Mucosa of descending colon (tissue), 3 donors: ENCODE measurements at places on chromosomes 12 and 14. TPM values are rescaled to one million over a fixed set of nuclear protein-coding genes. Genes with fewer than 3 reads are reported as not detected.

DNA sequence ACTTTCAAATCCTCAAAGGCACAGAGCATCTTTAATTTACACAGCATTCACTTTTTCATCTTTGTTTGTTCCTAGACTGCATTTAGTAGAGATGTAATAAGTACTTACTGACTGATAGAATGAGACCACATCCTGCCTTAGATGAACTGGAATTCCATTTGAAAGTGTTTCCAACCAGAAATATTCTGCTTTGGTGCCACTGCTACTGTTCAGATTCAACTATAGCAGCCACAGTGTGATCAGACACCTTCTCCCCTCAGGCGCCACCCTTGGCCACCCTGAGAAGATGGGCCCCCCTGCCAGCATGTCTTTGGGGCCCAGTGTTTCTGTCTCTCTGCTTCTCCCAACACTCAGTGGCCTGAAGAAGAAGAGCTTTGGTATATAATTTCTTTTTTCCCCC is 449.1 kb downstream of the RAD51B start:
- no peak for DNase-seq

DNA sequence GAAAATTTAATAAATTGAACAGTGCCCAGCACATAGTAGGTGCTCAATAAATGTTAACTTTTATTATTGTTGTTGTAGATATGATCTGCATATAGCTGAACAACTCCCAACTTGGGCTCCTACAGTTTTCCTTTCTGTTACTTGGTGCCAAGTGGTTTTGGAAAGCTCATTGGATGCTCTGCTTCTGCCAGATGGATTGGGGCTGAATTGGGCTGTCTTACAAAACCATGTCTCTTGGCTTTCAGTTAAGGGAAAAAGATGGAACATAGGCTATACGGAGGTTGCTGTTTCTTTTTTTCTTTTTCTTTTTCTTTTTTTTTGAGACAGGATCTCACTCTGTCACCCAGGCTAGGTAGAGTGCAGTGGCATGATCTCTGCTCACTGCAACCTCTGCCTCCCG is 140.7 kb upstream of the PWP1 start:
- DNase-seq: no peak

DNA sequence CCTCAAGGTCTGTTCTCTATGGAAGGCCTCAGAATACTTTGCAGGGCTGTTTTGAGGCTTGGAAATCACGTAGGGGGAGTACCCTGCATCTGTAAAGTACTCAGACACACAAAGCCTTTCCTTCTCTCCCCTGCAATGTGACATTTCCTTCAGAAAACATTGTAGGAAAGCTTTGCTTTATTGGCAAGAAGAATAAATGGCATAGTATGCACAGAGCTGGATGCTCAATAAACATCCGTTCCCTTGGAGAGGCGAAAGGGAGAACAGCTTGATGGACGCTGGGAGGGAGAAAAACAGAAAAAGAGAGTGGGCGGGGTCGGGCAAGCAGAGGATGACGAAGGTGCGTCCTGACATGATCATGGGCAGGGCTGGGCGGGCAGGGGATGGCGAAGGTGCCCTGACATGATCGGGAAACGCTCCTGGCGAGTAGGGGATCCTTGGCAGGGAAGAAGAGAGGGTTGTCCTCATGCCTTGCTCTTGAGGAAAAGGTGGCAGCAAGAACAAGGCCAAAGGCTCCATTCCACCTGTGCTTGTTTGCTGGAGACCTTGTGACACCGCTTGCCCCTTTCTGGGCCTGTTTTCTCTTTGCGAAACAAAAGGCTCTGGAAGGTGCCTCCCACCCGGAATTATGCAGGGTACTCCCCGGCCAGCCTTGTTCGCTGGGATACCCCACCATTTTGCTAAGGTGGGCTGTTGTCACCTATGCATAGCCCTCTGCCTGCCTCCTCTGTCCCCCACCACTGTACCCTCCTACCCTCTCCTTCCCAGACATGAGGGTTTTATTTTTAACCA is 21.1 kb downstream of the IRF2BPL start:
- DNase-seq: peak; percentile 70

DNA sequence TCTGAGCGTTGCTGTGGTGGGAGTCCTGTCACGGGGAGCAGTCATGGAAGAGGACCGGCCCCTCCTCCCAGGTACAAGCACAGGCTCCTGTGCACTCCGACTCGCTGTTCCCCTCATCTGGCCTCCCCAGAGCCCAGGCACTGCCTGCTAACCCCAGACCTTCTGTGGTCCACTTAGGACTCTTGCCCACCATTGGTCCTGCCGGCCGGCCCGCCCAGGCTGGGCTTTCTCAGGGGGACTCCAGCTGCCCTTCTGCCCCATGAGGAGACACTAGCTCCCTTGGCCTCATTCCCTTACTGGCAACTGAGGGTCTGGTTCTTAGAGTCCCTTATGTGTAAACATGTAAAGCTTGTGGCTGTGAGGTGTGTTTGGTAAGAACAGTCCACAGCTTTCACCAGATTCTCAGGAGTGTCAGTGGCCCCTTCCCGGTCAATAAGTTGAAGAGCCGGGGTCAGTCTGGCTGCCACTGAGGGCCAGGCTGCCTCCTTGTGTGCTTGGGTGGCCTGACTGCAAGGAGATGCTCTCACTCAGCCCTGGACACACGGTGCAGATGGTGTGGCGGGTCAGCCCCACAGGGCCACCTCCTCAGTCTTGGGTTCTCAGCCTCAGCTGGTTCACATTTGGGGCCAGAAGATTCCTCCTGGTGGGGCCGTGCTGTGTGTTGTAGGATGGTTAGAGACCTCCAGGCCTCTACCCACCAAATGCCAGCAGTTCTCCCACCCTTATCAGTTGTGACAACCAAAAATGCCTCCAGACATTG is 43.6 kb downstream of the DDX51 start:
- no peak for DNase-seq

- DNase-seq: no peak
These were observed 288.6 kb downstream of the PDZRN4 start for GRCh38 chr12:41476499-41477439.

GRCh38 chr12:109736552-109737108 is 23.0 kb downstream of the FAM222A start:
- DNase-seq: peak; percentile 41

The NEMP1 gene
- 16.9 TPM for total RNA-seq

DNA sequence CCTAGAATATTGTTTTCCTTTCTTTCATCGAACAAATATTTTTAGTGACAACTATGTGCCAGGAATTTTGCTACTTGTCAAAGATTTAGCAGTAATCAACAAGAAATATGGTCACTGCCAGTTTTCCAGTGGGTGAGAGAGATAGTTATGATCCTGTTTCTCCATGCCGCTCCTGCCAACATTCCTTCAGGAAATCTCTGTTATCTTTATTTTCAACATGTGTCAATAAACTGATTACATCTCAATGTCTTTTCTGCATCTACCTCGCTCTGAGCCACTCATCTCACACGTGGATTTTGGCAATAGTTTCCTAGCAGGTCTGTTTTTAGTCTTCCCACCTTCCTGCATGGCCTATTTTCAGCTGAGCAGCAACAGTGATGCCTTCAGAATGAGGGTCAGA is 650.0 kb upstream of the STXBP6 start:
- no peak for DNase-seq

DNA sequence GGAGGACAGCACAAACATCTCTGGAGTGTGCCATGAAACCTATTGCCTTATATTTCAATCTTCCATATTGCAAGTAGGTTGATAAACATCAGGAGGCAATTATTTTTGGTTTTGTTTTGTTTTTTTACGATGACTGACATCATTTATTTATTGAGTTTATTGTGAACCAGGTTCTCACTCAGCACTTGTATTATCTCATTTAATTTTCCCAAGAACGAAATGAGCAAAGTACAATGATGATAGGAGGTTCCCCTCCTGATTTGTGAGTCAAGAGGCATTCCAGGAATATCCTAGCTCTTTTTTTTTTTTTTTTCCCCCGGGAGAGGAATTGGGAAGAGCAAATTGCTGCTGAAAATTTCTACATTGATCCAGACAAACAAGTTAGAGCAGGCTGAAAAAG is 4.7 kb downstream of the SOCS2 start:
- DNase-seq: no peak

The POTEM gene
- not detected for total RNA-seq

The RNF212B gene
- total RNA-seq: not detected

- DNase-seq: no peak
These were observed 6.1 kb upstream of the TSPAN9 start for GRCh38 chr12:3071107-3071506.

- DNase-seq: no peak
These were observed 177.1 kb upstream of the PARP11 start for GRCh38 chr12:4050340-4050739.

The DEGS2 gene
- total RNA-seq: 6.2 TPM

The FBLN5 gene
- total RNA-seq: 56.7 TPM

The ANKRD33 gene
- total RNA-seq: 0.46 TPM

The CEBPE gene
- total RNA-seq: not detected
